ENCODE measurements at places on chromosomes 11 and 22.

GRCh38 chr22:46393873-46394272 lies 58.4 kb downstream of the TRMU start:
- DNase-seq = no peak

- DNase-seq = no peak
Observed at GRCh38 chr11:35357923-35358322, 61.4 kb downstream of the SLC1A2 start.

DNA sequence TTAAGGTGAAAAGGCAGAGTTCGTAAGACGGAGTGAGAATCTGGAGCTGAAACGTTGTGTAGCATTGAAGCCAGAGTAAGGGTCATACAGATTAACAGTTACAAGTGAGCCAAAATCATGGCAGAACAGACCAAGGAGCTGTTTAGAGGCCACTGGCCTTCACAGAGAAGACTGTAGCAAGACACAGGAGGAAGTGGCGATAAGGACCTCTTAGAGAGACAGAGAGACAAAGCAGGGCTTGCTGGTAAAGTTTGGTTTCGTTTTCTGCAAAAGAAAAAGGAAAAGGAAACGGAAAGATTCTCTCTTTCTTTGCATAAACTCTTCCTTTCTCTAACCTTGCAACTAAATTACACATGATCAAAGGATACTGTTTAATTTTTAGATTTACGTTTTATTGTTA lies 83.0 kb downstream of the AASDHPPT start:
- DNase-seq = peak; percentile 34

- no peak for DNase-seq
Observed at GRCh38 chr22:23394525-23395326, 185.4 kb downstream of the IGLL1 start.

DNA sequence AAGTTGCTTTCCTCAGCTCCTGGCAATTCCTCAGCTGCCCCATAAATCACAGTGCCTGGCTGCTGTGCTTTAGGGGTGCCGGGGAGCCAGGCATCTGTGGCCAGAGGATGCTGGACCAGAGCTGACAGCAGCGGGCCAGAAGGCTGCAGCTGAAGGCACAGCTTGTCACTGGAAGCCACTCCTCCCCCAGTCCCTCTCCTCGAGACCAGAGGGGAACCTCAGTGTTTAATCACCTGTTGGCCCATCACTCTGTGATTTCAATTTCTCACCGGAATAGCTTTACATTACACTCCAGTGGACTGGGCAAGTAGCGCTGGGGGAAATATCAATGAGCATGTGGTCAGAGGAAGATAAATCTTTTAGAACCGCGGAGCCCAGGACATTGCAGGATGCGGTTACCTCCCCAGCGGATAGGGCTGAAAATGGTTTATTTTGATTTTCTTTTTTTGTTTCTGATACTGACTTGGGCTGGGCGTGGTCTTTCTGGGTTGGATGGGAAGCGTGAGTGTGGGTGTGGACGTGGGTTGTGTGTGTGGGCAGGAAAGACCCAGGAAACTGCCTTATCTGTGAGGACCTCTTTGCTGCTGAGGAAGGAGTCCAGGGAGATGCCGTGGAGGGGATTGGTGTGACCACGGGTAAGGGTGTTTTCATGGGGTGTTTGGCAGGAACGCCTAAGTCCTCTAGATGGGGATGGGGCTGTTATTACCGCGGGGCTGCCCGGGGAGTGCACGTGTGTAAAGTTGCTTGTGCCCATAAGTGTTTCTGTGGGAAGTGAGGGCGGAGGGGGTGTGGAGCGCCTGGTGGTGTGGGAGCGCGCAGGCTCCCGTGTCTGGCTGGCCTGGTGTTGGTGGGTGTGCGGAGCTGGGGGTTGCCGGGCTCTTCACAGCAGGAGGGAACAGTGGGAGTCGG lies 4.0 kb downstream of the DAGLA start:
- peak; percentile 19 for DNase-seq

DNA sequence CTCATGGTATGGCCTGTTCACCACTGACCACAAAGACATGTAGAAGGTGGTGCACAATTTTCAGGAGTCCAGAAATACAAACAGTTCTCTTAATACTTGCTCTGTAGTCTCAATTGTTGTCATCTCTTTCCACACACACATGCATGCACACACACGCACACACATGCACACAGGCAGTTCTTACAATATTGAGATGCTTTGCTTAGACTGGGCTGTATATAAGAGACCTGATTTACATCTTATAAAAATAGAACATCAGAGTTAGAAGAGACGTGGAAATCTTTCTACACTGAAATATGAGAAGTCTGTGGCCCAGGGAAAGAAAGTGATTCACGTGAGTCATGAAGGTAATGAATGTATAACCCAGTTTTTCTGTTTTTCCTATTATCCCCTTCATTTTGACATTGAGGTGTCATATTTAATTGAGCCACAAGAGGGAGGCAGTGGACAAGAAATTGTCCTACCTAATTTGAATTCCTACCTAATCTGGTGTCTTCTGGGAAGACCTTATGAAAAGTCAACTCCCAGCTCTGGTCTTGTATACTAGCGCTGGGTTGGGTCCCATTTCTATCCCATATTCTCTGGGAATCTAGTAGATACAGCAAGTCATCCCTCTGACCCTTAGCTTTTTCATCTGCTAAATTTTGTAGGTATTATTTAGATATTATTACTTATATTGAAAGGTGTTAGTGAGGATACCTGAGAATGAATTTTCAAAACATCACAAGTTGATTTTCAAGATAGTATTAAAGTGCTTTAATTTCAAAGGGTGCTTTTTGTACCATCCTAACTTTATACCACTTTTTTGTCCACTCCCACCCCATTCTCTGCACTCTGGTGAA lies 14.9 kb upstream of the MS4A4A start:
- DNase-seq = peak; percentile 23

DNA sequence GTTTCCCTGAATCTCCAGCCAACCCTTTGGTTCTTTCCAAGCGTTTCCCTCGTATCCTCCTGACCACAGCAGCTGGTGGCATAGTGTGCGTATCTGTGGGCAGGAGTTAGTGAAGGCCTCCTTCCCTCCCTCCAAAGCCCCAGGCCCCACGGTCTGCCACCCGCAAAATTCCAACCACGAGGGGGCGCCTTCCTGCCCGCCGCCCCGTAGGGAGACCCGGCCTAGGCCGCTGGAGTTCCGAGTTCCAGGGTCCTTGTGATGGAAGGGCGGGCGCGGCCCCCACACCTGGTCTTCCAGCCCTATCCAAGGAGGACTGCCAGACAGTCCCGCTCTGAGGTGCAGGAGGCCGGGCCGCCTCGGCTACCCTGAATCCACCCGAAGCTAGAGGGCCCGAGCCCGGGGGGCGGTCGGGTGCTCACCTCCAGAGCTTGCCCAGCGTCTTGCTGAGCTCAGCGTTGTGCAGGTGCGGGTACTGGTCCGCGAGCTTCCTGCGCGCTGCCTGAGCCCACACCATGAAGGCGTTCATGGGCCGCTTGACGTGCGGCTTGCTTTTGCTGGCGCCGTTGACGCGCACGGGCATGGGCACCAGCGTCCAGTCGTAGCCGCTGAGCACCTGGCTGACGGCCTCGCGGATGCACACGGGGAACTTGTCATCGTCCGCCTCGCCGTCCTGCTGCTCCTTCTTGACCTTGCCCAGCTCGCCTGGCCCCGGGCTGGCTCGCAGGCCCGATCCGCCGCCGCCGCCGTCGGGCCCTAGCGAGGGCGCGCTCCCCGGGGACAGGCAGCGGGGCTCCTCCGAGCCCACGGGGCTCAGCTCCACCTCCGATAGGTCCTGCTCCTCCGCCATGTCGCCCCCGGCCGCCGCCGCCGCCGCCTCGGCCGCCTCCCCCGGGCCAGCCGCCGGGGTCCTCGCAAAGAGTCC lies 1.2 kb downstream of the SOX10 start:
- no peak for DNase-seq

DNA sequence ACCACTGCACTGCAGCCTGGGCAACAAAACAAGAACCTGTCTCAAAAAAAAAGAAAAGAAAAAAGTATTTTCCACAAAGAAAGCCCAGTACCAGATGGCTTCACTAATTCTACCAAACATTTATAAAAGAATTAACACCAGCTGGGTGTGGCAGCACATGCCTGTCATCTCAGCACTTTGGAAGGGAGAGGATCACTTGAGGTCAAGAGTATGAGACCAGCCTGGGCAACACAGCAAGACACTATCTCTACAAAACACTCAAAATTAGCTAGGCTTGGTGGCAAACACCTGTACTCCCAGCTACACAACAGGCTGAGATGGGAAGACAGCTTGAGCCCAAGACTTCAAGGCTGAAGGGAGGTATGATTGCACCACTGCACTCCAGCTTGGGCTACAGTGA lies 20.1 kb downstream of the RSF1 start:
- no peak for DNase-seq

GRCh38 chr22:26489447-26490036 lies 5.9 kb downstream of the SRRD start:
- DNase-seq = no peak

DNA sequence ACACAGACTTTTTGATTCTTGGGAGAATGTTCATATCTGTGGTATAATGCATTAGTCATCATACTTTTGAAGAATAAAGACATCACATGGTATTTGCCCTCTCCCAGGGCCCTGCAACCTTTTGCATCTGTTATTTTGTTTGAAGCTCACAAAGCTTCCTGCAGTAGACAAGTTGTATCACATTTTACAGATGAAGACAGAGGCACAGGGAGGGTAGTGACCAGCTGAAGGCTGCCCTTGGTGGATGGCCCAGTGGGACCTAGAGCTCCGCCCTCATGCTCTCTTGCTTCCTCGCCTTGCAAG lies 66.4 kb downstream of the UBASH3B start:
- DNase-seq = peak; percentile 95

- no peak for DNase-seq
Observed at GRCh38 chr11:31882951-31883392, 71.8 kb upstream of the PAX6 start.

DNA sequence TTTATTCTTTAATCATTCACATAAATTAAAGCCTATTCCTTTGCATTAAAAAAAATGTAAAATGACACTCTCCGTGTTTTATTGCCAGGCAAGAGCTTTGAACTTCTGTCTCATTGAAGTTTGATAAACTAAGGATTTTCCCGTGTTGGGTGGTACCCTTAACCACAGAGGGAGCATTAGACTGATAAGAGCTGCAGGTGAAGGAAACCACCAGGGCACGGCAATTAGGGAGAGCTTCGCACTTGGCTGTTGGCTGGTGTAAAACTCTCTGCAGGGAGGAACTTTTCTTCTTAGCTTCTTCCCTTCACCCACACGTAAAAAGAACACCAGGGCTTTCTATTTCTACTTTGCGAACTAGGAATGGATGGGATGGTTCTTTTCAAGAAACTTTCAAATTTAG lies 47.0 kb downstream of the CSTPP1 start:
- DNase-seq = no peak

GRCh38 chr11:1839924-1840779 lies 1.4 kb downstream of the TNNI2 start:
- no peak for DNase-seq

- DNase-seq = no peak
Observed at GRCh38 chr11:35105319-35106079, 33.5 kb upstream of the CD44 start.

- DNase-seq = no peak
Observed at GRCh38 chr11:41133023-41133422, 326.4 kb downstream of the LRRC4C start.

DNA sequence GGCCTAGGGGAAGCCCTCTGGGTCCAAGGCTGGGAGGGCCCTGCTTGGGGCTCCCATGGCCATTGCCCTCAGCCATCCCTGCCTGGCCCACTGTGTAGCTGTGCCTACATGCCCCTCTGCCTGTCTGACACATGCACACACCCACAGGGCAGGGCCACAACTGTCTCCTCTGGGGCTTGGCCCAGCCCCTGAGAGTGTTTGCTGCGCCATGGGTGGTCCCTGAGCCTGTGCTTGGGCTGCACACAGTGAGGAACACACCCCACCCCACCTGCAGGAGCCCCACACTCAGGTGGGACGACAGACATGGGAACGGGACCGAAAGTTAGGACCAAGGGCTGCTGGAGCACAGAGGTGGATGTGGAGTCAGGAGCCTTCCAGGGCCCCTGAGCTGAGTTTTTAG lies 489.5 kb downstream of the TBC1D22A start:
- no peak for DNase-seq

DNA sequence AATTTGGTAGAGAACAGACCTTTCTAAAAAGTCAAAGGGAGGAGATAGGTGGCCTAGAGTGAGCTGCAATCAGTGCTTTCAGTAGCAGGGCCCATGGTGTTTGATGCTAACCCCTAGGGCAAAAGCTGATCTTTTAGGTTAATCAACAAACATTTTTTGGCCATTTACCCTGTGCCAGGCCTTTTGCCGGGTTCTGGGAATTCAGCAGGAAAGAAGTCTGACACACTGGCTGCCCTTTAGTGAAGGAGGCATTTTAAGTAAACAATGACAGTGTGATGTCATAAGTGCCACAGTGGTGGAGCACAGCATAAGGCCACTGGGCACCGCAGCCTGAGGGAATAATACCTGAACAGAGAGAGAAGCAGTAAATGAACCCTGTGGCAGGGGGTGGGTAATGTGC lies 29.0 kb downstream of the C22orf31 start:
- peak; percentile 30 for DNase-seq

DNA sequence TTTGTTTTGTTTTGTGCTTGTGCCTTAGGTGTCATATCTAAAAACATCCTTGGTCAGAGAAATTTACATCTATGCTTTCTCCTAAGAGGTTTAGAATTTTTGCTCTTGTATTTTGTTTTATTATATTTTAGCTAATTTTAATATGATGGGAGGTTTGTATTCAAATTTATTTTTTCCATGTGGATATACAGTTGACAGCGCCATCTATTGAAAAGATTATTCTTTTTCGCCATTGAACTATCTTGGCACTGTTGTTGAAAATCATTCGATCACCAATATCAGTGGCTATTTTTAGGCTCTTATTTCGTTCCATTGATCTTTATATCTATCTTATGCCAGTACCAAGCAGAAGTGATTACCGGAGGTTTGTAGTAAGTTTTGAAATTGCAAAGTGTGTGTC lies 510.3 kb downstream of the BRD1 start:
- no peak for DNase-seq

- DNase-seq = peak; percentile 64
Observed at GRCh38 chr11:102757823-102758549, 22.4 kb downstream of the MMP10 start.

- no peak for DNase-seq
Observed at GRCh38 chr11:1201395-1202153, 21.3 kb upstream of the MUC5B start.

DNA sequence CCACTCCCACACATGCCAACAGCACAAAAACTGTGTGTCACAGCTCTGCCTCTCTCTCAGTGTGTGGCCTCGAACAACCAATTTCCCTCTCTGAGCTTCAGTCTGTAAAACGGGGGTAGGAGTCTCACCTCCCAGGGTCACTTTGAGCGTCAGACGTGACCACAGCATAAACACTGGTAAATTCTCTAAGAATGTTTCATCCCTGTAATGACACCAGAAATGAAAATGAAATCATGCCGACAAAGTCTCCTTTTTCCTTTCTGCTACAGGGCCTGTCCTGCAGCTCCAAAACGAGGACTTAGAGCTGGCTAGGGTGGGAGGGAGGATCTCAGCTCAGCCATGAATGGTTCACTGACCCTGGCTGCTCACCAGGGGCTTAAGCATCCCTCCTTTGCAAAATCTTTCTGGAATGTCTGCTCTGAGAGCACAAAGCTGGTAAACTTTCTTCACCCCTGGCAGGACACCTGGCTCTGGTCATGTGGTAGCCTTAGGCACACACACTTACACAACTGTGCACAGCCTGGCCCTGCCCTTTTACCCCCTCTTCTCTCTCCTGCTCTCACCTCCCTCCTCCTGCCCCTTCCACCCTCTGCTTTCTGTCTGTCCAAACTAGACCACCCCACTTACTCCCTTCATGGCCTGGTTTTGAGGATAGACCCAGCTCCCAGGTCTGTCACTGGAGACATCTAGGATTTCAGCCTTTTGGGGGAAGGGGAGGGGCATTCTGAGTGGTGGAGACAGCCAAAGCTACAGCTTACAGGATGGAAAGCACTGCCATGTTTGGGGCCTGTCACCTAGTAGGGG lies 12.3 kb upstream of the TSKU start:
- DNase-seq = peak; percentile 98

- DNase-seq = no peak
Observed at GRCh38 chr11:9069862-9070470, 21.4 kb downstream of the SCUBE2 start.

Data from fibroblast of villous mesenchyme (primary cell).